ENCODE measurements at places on chromosomes 2 and 18.
A peak's percentile ranks its signal among the peaks of the same experiment; 100 is the strongest.

DNA sequence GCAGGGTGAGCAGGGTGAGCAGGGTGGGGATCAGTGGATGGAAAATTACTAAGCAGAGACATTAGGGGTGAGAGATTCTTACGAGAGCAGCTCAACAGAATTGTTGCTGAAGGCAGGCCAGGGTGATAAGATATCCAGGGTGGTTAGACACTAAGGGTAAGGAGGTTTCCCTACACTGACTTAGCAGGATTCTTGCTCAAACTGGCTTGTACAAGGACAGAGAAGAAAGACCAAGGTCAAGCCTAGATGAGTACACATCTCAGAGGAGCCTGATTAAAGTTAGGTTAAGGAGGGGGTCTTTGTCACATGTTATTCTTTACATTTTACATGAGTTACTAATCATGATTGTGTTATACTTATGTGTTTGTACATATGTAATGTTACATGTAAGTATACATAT, 262.8 kb upstream of the FANCL start:
- DNase-seq: no peak

DNA sequence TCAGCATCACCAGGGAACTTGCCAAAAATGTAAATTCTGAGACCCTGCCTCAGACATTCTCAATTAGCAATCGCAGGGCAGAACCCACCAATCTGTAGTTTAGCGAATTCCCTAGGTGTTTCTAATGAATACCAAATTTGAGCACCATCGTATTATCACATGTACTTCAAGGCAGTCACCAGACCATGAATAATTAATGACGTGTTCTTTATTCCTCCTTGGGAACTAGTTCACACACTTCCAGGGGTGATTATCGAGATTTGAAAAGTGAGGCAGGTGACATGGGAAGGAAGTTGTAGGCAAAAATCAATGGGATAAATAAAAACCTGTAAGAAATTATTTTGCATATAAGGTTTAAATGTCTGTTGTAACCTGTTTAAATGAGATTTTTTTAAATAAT, 102.5 kb upstream of the CRIM1 start:
- DNase-seq: no peak

DNA sequence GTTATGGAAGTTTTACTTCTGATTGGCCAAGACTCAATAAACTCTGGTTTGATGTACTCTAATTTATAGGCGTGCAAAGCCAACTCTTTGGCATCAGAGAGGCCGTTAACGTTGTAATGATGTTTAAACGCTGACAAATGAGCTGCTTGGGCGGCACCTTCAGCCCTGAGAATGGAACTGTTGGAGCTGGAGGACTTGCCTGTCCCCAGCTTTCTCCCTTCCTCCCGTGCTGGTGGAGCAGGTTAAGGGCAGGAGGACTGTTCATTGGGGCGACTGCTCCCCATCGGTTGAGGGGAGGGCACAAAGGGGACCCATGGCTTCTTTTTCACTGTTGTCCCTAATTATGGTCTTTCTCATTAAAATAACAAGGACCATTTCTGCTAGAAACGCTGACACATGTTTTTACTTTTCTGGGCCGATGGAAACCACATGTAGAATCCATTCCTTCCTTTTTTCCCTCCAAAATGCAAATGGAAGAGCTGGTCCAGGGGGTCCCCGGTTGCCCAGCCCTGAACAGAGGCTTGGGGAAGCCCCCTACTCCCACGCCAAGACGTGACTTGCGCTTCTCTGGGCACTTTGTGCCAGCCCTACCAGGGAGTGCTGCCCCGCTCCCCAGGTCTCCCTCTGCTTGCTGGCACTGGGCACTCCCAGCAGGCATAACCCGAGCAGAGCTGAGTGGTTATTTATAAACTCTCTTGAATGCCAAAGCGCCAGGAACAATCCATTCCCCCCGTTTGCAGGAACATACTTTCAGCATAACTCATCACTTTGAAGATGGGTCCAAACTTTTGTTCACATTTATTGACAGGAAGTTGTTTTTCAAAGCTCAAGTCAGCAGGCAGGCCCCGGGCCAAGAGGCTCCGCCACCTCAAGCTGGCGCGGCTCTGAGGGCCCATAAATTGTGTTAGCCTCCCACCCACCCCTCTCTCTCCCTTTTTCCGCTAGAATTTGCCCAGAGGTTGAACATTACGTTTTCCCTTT, 170.1 kb downstream of the ASB1 start:
- peak; percentile 92 for DNase-seq

DNA sequence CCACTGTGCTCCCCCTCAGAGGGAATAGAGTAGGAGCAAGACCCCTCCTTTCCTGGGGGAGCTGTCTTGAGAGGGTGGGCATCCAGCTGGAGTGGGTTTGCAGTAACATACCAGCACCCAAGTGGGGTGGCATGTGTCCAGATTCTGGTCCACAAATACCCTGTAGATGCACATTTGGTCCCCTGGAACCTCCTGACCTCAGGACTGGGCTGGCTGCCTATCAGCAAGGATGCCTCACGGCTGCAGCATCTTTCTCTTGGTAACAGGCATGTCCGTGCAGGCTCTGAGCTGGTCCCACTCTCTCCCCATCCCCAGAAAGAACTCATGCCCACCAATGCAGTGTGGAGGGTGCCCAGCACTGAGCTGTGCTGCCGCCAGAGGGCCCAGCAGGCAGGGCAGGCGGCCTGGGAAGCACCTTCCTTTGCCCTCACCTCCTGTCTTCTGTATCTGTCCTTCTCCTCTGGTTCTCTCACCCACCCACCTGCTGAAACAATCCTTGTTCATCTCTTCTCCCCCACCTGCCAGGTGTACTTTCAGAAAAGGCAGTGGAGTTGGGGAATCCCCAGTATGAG, 47.4 kb downstream of the ITGB1BP1 start:
- DNase-seq: no peak

DNA sequence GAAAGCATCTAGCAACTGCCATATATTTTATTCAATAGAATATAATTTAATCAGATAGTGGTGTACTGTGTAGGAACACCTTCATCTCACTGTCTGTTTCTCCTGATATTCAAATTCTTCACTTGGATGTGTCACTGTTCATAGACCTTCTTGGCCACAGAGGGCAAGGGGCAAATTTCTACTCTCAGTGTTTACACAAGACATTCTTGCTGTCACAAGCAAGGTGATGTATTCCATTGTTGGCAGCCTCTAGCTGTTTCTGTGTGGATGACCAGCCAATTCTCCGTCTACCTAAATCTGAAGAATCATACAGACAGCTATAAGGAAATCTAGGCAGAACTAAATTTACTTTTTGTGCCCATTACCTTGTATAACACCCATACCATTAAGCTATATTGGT, 948.3 kb downstream of the CNTNAP5 start:
- peak; percentile 48 for DNase-seq

DNA sequence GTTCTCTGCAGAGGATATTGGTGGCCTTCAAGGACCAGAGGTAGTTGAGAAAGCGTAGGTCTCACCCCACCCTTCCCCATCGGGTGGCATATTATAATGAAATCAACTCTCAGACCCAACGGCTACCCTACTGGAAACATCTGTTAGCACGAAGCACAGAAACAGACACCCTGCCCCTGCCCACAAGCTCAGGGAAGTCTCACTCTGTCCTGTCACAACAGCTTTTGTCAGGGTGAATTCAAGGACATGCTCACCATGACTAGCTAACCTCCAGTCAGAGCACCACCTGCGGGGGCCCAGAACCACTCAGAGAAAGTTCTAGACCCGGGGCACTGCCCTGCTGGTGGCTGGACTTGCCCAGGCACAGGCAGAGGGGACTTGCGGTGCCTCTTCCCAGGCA, 3.5 kb upstream of the B3GNT7 start:
- DNase-seq: no peak

- DNase-seq: no peak
These were observed 54.8 kb downstream of the GALNT14 start for GRCh38 chr2:31083234-31083993.
